Suppressor macrophage treated with lipopolysaccharide for 1 hour (primary cell): ENCODE measurements at places on chromosomes 5 and 9.

DNA sequence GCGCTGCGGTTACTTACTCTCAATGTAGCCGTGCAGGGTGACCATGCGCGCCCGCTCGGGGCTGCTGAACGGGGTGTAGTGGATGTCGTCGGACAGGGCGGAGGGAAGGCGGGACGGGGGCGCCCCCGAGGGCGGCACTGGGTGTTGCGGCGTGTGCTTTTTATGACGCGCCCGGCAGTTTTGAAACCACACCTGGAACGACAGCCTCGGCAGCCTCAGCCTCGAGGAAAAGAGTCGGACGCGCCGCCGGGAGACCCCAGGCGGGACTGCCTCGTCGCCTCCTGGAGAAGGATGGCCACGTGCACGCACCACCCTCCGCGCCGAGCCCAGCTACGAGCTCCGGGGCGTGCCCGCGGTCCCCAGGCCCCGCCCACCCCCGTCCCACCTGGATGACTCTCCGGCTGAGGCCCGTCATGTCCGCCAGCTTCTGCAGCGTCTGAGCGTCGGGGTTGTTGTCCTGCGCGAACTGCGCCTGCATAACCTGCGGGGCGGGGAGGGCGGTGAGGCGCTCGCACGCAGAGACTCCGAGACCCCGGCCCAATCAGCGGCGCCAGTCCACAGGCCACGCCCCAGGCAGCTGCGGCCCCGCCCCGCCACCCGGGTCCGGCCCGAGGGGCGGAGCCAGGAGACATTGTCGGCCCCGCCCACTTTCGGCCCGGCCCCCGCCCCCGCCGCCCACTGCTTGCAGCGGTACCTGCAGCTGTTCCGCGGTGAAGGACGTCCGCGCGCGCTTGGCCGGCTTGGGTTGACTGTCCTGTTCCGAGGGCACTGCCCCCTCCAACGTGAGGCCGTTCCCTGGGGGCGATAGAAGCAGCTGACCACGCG is 15.0 kb downstream of the LHX6 start:
- no peak for DNase-seq

- DNase-seq = no peak
Observed at GRCh38 chr9:19074836-19075235, 25.6 kb downstream of the RRAGA start.

- no peak for DNase-seq
Observed at GRCh38 chr5:166427211-166427610, 1864.2 kb upstream of the WWC1 start.

DNA sequence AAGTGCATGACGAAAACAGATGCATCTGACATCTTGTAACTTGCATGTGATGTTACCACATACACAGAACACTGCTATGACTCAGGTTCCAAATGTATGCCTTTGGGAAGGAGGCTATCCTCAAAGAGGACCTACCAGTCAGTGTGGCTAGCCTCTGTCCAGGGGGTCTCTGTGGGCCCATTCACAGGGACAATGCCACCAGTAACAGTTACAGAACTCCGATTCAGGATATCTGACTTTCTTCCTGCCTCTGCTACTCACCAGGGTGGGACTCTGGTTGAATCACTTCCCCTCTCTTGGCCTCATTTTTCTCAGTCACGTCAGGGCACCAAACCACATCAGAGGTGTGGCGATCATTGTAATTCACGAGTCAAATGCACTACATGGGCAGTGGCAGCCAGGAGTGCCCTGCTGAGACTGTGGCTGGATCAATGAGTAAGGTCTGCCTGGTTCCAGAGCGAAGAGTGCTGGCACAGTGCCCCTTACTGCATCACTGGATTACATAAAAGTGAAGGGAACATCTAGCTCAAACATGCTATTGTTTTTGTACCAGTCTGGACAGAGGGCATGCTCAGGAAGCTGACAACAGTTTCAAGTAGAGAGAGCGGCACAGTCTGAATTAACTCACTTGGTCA is 13.2 kb downstream of the ATOX1 start:
- peak; percentile 73 for DNase-seq

- DNase-seq = peak; percentile 88
Observed at GRCh38 chr5:135457424-135458071, 5.4 kb upstream of the TIFAB start.
